AG09319 (cell line): ENCODE measurements at places on chromosomes 1 and 21.

DNA sequence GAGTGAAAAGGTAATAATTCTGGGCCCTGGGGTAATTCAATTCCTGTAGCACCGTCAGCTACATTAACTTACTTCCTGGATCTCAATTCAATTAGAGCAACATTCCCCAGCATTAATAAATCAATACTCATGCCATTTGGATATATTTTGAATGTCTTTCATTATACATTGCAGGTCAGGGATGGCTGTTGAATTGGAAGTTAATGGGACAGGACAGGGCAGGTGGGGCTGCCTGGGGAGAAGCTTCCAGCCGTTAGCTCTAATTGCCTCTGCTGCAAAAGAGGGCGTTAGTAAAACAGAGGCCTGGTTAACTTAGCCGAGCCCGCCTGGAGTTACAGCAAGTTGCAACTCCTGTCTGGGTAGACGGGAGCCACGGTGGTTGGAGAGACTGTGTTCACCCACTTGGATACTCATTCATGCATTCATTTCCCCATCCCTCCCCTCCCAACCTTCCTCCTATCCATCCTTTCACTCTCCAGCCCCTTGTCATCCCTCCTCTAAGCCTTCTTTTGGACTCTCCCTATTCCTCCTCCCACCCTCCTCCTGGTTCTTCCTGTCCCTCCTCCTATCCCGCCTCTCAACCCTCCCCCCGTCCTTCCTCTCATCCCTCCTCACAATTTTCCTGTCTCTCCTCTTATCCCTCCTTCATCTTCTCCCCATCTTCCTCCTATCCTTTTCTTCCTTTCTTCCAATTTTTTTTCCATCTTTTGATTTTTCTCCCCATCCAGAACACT, 137.6 kb upstream of the RUNX3 start:
- DNase-seq: no peak

DNA sequence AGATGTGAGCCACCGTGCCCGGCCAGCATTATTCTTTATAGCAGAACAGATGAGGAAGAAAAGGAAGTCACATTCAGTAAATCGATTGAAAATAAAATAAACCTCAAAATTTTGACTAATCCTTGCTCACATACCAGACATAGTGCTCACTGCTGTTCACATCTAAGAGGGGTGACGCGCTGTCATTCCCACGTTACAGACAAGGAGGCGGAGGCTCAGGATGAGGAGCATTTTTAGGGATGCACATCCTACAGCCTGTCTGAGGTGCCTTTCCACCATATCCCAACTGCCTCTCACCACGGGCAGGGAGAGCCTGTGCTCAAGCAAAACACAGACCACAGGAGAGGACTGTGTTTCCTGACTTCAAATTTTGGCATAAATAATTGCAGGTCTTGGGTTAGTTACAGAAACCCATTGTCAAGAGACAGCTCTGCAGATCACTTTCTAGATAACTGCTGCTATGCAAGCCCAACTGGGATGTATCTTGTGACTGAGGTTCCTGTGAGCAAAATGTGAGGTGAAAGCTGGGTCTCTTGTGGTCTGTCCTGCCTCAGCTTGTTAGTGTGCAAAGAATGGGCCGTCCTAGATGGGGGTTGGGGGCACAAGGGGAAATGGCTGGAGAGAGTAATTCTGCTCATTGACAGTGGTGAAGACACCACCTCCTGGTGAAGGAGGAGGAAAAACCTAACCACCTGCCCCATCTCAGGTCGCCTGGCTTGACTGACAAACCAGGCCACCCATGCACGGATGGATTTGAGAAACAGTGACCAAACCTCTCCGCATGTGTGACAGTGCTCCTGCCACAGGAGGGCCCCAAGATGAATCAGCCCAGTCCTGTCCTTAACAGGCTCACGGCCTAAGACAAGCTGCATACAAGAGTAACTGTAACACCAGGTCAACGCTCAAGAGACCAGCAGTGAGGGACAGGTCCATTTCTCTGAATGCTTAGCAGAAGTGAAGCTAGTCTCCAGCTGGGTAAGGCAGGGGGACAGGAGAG, 8.2 kb downstream of the TNN start:
- DNase-seq: no peak

GRCh38 chr1:67367370-67368045, 59.8 kb downstream of the IL12RB2 start:
- DNase-seq: no peak

DNA sequence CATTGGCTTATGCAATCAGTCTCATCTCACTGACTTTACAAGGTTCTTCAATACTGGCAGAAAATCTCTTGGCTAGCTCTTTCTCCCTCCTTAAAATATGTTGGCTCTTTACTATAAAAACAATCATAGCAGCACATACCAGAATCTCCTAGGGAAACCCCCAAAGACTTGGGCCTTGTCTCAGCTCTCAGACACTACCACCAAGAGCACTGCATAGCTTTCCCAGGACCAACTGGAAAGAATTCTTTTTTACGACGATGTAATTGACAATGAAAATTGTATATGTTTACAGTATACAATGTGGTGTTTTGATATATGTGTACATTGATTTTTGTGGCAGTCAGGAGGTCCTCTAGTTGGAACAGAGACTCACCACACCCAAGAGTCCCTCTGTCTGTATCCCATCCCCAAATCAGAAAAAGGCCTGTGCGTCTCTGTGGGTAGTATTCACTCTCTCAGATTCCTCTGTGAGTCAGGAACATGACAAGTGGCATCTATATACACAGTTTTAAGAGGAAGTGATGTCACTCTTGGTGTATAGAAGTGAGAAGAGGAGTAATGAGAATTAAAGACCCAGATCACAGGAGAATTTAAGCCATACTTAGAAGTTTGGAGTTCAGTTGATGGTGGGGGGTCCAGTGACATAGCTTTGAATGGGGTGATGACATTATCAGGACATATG, 21.1 kb downstream of the SMAP2 start:
- no peak for DNase-seq

DNA sequence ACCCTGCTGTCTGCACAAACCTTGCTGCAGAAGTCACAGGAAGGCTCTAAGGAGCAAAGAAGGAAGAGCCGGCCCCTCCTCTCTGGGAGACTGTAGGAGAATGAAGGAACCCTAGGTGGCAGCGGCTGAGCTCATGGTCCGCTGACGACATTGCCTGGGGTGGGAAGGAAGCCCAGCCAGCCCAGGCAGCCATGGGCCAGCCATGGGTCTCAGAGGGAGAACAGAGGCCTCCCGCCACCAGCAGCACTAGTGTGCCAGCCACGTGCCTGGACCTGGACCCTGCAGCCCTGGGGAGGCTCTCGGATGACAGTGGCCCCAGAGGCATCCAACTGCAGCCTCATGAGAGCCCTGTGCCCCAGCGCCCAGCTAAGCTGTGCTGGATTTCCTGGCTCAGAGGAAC, 49.2 kb upstream of the POFUT2 start:
- no peak for DNase-seq

DNA sequence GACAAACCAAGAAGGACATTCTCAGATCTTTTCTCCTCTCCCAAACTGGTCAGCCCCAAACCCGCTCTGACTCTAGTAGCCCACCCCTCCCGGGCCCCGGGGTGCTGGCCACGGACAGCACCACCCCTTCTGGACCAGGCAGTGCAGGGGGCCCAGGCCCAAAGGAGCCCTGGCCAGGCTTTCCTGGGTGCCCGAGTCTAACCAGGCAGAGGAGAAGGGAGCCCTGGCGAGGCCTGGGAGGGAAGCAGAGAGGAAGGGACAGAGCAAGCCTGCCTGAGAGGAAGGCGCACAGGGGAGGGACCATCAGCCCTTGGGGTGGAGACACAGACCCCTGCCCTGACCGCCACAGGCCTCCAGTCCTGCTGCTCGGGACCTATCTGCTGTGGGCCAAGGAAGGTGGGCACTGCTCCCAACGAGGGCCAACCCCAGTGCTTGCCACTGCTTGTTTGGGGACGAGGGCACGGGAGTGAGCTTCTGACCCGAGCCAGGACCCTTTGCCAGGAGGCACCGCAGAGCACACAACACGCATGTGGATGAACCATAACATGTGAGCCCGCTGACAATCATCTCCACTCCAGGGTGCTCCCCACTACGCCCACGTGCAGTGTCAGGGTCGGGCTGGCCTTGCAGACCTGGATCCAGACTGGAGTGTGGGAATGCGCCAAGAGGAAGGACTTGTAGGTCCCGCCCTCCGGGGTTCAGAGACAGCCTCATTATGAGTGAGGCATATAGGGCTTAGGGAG, 57.6 kb downstream of the KCNAB2 start:
- no peak for DNase-seq

DNA sequence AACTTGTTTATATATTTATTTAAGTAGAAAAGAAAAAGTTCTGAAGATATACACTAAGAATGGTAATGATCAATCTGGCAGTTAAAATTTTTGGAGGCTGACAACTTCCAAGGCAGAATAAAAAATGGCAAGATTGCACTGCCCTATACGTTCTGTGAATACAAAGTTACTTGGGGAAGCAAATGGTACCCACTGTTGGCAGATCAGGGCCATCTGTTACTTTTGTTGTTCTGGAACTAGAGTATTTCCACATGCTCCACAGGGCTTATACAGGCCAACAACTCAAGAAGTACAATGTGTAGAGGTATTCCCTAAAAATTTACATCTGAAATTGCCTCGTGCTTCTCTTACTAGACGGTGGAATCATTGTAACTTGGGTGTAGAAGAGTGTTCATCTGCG, 53.2 kb downstream of the AHCTF1 start:
- no peak for DNase-seq

DNA sequence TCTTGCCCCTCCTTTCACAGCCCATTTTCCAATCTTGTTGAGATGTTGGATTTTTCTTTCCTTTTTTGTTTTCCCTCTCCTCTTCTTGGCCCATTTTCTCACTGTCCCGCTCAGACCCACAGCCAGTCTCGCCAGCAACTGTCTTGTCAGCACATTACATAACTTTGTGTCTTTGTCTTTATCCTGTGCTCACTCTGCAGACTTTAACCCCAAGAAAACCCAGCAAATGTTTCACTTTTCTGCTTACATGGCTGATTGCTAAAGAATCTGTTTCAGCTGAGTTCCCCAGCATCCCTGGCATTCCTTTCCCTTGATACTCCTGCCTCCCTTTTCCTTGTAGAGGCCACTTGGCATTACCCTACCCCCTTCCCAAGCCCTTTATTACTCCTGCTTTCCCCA, 74.6 kb downstream of the ZNF648 start:
- DNase-seq: no peak

GRCh38 chr1:86461482-86461881, 7.2 kb upstream of the CLCA1 start:
- no peak for DNase-seq

DNA sequence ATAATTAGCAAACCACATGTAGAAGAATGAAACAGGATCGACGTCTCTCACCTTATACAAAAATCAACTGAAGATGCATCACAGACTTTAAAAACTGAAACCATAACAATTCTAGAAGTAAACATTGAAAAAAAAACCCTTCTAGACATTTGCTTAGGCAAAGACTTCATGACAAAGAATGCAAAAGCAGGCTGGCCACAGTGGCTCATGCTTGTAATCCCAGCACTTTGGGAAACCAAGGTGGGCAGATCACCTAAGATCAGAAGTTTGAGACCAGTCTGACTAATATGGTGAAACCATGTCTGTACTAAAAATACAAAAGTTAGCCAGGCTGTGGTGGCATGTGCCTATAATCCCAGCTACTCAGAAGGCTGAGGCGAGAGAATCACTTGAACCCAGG, 1351.7 kb downstream of the MRPL39 start:
- no peak for DNase-seq

DNA sequence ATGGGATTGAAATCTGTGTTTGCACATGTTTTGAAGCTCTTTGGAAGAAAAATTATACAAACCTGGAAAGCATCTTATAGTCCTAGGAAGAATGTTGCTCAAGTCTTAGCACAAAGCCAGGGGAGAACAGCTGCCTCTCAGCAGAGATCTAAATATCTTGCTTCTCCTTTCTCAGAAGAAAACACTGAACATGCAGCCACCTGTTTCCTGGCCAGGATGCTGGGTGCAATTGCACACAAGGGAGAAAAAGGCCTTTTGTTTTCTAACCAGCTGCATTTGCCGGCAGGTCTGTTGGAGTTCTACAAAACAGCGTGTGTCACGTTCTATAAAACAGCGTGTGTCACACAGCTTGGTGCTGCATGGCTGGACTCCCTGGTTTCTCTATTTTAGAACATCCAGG, 259.6 kb upstream of the PLD5 start:
- no peak for DNase-seq

- DNase-seq: no peak
Measured at GRCh38 chr1:94768036-94768435, 52.1 kb upstream of the SLC44A3 start.

GRCh38 chr1:84031802-84032327, 32.9 kb upstream of the TTLL7 start:
- DNase-seq: no peak

DNA sequence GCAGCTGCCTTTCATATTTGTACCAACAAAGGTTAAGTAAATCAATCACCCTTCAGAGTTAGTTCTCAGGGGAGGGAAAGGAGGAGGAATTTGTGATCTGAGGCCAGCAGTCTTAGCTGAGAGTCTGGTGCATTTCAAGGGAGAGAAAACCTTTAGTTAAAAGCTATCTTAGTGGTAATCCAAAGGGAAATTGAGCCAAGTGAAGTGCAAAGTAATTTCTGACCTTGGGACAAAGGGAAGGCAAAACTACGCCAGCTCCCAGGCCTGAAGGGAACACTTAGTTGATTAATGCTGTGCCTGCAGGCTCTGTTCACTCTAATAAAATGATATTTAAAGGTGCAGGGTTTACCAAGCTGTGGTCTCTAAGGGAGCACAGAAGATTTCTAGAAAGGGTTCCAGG, 23.1 kb upstream of the FMOD start:
- no peak for DNase-seq

DNA sequence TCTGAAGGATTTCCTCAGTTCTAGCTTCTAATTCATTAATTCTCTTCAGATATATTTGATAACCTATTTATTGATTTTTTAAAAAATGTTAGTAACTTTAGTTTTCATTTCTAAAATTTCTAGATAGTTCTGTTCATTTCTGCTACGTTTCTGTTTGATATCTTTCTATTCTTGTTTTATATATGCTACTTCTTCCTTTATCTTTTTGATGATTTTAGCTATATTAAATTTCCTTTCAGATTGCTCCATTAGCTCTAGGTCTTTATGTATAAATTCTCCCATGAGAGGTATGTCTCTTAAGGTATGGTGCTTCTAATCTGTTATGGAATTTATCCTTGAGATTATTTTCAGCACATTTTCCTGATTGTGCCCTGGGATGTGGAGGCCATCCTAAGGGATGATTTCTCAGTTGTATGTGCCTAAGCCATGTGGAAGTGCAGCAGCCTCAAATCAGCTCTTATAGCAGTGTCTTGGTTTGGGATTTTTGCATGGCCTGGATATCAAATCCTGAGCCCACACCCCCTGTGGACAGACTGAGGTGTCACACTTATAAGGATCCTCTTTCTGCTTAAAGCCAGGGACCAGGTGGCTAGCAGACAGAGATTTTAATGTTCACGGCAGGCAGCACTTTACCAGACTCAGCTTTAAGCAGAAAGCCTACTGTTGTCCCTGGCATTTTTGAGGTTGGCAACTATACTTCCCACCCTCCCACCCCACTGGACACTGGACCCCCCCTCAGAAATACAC, 6.2 kb upstream of the KCNQ4 start:
- no peak for DNase-seq
